ENCODE measurements at places on chromosomes 7 and 10. TPM values are rescaled to one million over a fixed set of nuclear protein-coding genes. Genes with fewer than 3 reads are reported as not detected.
A peak's percentile ranks its signal among the peaks of the same experiment; 100 is the strongest.

- peak; percentile 2 for DNase-seq
Observed at GRCh38 chr10:27537787-27538186, 33.7 kb downstream of the RAB18 start.

DNA sequence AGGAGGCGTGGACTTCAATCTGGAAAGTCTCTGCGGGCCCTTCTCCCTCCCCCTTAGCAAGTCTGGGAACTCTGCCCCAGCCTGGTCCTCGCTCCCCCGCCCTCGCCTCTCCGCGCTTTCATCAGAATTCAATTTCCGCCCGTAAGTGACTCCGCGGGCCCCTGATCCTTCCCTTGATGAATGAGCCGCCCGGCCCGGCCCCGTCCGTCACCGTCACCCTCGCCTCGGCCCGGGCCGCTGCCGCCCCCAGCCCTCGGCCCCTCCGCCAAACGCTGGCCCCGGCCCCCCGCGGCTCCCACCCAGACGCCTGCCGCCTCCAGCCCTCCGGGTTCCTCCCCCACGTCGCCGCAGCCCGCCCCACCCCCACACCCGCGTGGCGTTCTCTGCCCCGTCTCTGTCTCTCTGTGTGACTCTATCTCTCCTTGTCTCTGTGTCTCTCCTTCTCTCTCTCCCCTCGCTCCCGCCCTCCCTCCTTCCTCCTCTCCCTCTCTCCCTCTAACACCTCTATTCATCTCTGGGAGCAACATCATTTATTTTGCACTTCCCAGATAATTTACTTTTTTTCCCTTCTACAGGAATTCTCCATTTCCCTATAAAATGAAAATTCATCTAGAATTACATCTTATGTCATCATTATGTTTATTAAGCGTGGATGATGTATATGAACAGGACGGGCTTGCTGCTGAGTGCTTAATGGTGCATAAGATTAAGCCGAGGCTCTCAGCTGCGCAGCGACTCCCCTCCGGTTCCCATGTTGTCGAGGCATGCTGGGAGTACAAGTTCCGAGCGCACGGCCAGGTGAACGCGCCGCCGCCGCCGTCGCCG is 91.2 kb upstream of the PAX2 start:
- no peak for DNase-seq

DNA sequence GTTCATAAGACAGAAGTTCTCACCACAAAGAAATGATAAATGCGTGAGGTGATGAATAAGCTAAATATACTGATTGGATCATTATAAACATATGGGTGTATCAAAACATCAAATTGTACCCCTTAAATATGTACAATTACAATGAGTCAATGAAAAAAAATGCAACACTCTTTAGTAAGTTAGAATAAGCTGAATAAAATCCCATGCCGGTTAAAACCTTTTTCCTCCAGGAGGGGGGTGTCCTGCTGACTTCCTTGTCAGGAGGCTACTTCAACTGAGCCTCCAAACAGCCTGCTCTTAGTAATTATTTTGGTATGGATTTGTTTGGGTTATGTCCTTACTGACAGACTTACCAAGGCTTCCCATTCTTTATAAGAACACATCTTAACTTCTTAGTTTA is 649.1 kb downstream of the INHBA start:
- DNase-seq = peak; percentile 53

DNA sequence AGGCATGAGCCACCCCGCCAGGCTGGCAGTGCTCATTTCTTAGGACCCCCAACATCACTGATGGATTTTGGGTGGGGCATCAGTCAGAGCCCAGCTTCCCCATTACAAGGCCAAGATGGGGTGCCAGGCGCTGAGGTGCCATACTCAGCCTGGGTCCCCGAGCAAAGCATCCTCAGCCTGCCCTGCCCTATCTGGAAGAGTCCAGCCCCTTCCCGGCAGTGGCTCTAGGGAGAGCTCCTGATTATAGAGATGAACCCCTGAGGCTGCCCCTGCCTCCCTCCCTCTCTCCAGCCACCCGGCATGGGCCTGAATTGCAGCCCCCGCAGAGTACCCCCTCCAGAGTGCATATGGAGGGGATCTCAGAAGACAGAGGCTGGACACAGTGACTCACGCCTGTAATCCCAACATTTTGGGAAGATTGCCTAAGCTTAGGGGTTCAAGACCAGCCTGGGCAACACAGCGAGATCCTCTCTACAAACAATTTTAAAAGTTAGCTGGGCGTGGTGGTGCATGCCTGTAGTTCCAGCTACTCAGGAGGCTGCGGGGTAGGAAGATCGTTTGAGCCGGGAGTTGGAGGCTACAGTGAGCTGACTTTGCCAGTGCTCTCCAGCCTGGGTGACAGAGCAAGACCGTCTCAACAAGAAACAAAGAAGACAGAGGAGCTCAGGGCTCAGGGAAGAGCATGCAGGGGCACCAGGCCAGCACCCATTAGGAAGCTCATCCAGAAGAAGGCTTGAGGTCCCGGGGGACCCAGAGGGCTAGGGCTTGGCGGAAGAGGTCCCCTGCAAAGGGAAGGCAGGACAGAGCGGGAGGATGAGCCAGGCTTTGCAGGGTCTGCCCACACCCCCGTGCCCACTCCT is 13.3 kb downstream of the LAT2 start:
- no peak for DNase-seq

DNA sequence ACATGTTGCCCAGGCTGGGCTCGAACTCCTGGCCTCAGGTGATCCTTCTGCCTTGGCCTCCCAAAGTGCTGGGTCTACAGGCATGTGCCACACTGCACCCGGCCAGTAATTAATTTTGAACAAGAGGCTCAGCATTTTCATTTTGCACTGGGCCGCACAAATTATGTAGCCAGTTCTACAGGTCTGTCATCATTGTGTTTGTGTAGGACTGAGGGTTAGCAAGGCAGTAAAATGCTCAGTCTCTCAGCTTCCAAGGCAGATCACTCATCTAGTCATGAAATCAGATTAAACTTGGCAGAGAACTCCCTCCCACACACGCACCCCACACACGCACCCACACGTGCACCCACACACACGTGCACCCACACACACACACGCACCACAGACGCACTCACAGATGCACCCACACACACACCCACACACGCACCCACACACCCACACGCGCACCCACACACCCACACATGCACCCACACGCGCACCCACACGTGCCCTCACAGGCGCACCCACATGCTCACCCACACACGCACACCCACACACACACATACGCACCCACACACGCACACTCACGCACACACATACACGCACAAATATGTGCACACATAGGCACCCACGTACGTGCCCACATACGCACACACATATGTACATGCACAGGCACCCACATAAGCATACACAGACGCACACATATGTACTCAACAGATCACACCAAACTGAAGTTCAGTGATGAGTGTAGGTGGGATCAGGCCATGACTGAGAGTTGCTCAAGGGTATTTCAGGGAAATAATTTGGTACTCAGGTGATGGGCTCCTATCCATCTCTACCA is 27.8 kb upstream of the PROSER2 start:
- DNase-seq = no peak

DNA sequence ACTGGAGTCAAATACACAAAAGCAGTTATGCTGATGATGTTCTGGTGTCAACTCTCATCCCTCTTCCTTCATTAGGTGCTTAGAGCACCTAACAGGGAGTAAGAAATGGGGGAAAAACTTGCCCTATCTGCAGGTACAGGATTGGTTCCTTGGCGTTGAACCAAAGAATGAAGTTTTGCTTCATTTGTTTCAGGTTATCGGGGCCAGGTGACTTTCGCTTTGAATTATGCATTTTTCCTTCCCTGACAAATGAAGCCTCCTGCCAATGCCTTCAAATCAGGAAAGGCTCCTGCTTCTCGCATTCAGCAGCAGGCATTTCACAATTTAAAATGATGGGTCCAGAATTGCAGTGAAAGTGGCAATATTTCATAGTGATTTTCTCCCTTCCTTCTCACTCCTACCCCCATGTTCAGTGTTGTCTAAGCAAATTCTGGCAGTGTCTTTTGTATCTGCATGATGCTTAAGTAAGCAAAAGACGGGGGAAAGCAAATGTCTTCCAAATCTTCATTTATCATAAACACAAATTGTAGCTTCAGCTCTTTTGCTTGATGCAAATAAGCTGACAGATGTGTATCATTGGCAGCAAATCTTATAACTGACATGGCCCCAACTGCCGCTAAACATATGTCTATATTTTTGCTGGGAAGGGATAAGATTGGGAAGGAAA is 29.4 kb downstream of the DNAJB9 start:
- DNase-seq = no peak

DNA sequence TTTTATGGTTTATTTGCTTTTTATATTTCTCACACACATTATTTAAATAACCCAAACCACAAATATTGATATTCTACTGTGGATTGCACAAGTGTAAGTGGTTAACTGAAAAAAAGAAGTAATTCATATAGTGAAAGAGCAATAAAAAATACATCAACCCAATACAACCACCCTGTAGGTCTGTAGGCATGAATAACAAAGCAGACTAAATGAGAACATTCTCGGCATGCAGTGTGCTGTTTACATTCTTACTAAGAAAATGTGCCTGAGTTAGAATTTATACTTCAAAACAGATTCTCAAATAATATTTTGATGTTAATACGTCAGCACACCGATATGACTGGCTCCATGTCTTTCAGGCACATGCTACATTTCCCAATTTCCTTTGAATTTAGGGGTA is 660.8 kb downstream of the MAGI2 start:
- no peak for DNase-seq

DNA sequence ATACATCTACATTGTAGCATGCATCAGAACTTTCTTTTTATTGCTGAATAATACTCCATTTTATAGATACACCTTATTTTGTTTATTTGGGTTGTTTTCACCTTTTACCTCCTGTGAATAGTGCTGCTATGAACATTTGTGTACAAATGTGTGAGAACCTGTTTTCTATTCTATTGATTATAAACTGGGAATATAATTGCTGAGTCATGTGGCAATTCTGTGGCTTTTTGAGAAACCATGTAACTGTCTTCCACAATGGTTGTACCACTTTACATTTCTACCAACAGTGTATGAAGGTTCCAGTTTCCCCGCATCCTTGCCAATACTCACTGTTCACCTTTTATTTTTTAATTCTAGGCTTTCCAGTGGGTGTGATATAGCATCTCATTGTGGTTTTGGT is 138.6 kb upstream of the MBL2 start:
- no peak for DNase-seq

- no peak for DNase-seq
Observed at GRCh38 chr7:87982116-87982515, 48.1 kb downstream of the ADAM22 start.

GRCh38 chr10:13632440-13632839 is 45.7 kb downstream of the PRPF18 start:
- DNase-seq = no peak

GRCh38 chr7:27462575-27463270 is 200.0 kb downstream of the HIBADH start:
- peak; percentile 71 for DNase-seq

GRCh38 chr7:28920424-28920823 is 37.7 kb downstream of the TRIL start:
- DNase-seq = peak; percentile 13

- DNase-seq = no peak
Observed at GRCh38 chr10:127047878-127048238, 142.6 kb downstream of the DOCK1 start.

DNA sequence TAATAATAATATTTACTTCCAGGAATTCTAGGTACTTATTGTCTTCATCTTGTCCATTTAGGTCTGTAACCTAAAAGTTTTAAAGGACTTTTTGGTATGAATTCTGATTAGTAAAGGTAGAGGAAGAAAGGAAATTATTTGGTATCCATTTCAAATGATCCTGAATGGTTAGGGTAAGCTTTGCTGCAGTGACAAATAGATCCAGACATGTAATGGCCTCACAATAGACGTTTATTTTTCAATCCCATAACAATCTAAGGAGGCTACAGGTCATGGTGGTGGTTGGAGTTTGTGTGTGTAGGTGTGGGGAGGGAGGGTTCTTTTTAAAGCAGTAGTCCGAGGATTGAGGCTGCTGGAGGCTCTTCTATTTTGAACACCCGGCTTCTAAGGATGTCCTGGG is 5.3 kb downstream of the FBH1 start:
- no peak for DNase-seq

GRCh38 chr10:130463104-130463875 is 327.1 kb downstream of the GLRX3 start:
- DNase-seq = no peak

- DNase-seq = no peak
Observed at GRCh38 chr7:11153694-11154093, 180.0 kb downstream of the PHF14 start.

DNA sequence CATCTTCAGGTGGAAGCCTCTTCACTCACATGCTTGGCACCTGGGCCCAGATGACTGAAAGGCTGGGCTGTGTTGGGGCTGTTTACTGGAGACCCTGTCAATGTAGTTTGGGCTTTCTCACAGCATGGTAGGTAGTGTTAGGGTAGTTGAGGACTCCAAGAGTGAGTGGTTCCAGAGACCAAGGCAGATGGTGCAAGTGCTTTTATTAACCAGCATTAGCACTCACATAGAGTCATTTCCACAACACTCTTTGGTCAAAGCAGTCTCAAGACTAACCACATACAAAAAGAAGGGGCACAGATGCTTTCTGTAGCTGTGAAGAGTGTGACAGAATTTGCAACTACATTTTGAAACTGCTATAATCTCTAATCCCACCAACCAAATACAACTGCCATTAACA is 135.0 kb downstream of the RTKN2 start:
- no peak for DNase-seq

GRCh38 chr10:5944389-5945189 is 32.8 kb downstream of the IL15RA start:
- peak; percentile 96 for DNase-seq

DNA sequence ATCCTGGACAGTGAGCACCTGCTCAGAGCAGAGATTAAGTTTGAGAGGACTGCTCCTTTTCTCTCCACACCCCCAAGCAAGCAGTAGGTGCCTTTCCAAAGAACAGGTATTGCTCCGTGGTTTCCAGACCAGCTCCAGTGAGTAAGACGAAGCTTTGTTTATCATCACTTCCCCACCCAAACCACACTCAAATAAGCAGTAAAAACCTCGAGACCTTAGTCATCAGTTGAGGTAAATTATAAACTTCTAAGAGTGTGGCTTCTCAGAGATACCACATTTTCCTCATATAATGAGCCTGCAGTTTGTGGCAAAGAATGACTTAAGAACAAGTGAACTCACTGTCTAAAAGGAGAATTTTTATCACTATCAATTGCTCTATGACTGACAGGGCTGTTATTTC is 50.0 kb upstream of the GRB10 start:
- DNase-seq = peak; percentile 98

The PRTFDC1 gene
- 15.3 TPM for total RNA-seq

The HPSE2 gene
- total RNA-seq = 0.57 TPM

The NEUROG3 gene
- total RNA-seq = not detected

The PTF1A gene
- total RNA-seq = not detected

The MEST gene
- total RNA-seq = 177 TPM
